ENCODE measurements at places on chromosomes 16 and 17.

DNA sequence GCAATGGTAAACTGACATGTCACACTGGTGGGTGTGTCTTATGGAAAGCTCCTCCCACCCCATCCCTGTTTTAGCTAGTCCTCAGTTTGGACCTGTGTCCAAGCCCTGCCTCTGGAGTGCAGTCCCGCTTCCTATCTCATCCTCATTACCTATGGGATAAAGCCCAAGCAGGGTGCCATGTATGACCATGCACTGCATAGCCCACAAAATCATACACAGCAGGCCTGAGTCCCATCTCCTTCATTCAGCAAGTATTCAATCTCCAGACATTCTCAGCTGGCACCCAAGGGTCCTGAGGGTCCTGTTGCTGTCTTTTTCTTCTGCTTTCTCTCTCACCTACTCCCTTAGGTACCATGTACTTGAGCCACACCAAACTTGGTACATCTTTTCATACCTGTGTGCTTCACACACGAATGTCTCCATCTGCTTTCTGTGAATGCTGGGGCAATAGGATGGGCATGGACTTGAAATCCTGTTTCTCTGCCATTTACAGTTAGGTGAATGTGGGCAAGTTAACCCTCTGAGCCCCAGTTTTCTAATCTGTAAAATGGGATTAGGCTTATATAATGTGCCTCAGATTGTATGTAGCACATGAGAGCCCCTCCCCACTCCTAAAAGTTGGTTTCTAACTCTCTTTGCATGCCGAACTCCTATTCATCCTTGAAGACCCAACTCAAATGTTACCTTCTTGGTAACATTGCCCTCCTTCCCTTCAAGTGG, 28.5 kb downstream of the TNS4 start:
- DNase-seq = no peak

DNA sequence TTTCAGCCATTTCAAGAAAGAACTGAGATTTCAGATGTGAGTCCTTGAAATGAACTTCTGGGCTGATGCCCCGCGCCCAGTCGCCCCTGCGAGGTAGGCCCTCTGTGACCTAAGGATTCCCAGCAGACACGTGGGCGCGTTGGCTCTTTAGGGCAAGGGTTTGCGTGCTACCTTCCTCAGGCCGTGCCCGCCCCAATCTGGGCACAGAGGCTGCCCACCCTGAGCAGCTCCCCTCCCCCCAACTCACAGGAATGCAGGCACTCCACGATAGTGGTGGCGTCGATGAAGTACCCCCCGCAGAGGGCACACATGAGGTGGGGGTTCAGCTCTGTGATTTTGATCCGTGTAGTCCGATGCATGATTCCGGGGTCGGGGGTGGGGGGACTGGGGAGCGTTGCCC, 8.1 kb downstream of the PCGF2 start:
- no peak for DNase-seq

DNA sequence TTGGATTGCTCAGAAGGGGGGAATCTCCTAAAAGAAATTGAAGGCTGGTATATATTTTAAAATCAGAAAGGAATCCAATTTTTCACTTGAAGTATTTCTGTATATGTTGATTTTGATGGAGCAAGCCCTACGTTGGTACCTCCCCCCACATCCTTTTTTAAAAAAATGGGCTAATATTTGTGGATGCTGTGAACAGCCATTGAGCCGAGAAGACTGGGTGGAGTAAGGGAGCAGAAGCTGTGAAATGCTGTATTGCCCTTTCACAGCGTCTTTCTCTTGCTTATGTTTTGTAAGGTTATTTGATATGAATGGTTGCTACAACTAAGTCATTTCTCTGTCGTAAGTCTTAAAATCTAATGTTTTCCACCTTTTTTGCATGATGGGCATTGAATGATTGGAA, 2.3 kb downstream of the PAFAH1B1 start:
- no peak for DNase-seq

DNA sequence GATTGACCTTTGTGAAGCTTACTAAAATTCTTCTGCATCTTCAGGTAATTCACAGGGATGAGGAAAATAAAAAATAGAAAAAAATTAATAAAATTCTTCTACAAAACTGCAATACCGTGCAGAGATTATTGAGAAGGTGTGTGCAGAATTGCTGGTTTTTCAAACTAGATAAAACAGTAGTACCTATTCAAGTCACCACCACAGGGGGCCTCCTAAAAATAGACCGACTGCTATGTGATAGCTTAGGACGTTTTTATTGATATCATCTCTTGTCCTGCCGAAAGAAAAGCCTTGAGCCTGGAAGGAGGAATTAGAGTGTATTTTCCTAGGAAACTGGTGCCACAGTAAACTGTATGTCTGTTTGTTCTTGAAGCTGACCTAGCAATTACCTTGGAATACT, 325.9 kb downstream of the ZFHX3 start:
- no peak for DNase-seq

- no peak for DNase-seq
Measured at GRCh38 chr16:6528217-6528616, 804.4 kb upstream of the RBFOX1 start.

- no peak for DNase-seq
Measured at GRCh38 chr16:71854369-71854948, 8.7 kb downstream of the ATXN1L start.

GRCh38 chr17:44867841-44868240, 20.2 kb downstream of the HIGD1B start:
- DNase-seq = no peak

DNA sequence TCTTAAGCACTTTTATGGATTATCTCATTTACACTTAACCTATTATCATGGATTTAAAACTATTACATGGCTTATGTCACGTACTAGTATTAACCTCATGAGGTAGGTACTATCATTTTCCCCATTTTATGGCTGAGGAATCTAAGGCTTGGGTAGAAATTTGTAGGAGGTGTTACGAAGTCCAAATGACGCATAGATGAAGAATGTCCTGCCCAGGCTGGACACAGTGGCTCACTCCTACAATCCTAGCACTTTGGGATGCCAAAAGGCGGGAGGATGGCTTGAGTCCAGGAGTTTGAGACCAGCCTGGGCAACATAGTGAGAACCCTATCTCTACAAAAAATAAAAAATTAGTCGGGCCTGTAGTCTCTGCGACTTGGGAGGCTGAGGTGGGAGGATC, 4.8 kb upstream of the C1QL1 start:
- peak; percentile 80 for DNase-seq

GRCh38 chr17:80855948-80856862, 135.4 kb upstream of the CHMP6 start:
- peak; percentile 94 for DNase-seq

- DNase-seq = no peak
Measured at GRCh38 chr17:72244494-72244893, 123.7 kb downstream of the SOX9 start.

DNA sequence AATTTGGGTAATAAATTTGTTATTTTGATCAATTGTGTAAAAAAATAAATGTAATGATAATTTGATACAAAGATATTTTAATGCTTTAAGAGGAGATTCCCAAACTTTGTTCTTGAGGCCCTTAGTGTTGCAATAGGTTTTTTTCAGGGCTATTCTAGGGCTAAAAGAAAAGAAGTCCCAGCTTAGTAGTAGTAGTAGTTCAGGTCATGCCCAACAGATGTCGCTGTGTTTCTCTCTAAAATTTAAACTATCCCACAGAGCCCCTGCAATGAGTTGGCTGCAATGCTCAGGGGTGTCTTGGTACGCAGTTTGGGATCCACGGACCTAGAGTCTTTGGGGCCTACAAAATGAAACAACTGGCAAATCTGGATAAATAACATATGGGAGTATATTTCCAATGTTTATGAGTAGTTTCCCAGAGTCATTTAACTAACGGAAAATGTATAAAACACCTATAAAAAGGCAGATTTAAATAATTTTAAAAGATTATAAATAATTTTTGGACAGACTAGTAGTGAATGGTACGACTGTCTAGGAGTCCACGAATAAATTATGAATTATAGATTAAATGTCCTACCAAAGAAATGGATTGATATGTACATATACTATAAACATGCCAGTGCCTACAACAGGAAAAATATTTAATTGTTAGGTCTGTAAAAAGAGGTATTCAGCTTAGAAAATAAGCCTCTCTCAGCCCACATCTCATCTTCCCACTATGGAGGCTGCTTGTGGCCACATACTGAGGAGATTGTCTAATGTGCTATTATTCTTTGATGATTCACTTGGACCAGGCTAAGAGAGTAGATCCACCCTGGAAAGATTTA, 228.5 kb upstream of the PMFBP1 start:
- peak; percentile 35 for DNase-seq

GRCh38 chr16:35298460-35299243, 1839.2 kb downstream of the TP53TG3F start:
- DNase-seq = peak; percentile 43

DNA sequence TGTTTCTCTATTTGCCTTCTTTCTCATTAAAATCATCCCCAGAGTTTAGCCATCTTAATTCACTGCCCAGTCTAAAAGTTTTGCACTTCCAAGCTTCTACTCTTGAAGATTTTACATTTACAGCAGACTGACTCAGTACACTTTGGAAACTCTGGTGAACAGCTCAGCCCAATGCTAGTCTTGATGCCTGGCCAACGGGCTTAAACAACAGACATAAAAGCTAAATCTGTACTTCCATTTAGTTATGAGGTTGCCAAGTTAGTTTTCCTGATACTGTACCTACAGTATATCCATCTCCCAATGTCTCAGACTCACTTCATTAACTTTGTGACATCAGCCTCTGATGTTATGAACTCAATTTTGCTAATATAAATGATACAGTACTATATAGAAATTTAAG, 891.8 kb upstream of the SOX9 start:
- no peak for DNase-seq

DNA sequence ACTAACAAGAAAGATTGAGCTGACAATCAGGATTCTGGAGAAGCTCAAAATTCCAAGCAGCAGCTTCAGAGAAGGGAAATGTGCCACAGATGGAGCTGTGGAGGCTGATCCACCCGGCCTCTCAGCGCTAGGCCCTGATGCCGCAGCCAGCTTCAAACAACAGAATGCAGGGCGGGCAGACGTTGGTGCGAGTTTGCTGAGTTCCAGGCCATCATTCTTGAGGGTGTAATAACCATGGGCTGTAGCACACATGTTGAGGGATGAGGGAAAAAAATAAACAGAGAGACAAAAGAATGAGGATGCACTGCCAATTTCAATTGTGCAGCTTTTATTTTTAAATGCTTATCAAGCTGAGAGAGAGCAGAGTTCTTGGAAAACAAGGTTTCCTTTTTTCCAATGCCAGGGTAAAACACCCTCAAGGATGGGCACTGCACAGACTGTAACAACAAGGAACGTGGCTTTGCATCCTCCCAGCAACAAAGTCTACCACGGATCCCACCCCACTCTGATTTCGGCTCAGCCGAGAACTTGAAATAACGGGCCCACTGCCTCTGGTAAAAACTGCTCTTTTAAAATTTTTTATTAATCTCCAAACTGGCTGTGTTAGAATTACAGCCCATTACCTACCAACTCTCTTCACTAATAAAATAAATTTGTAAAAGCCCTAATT, 90.2 kb downstream of the SMG6 start:
- no peak for DNase-seq

GRCh38 chr17:50141745-50142110, 8.7 kb downstream of the PPP1R9B start:
- DNase-seq = no peak

GRCh38 chr17:10198509-10199249, at the start of gene GAS7:
TSS of gene GAS7 (minus strand) at chr17:10198606.
- DNase-seq = peak; percentile 77

DNA sequence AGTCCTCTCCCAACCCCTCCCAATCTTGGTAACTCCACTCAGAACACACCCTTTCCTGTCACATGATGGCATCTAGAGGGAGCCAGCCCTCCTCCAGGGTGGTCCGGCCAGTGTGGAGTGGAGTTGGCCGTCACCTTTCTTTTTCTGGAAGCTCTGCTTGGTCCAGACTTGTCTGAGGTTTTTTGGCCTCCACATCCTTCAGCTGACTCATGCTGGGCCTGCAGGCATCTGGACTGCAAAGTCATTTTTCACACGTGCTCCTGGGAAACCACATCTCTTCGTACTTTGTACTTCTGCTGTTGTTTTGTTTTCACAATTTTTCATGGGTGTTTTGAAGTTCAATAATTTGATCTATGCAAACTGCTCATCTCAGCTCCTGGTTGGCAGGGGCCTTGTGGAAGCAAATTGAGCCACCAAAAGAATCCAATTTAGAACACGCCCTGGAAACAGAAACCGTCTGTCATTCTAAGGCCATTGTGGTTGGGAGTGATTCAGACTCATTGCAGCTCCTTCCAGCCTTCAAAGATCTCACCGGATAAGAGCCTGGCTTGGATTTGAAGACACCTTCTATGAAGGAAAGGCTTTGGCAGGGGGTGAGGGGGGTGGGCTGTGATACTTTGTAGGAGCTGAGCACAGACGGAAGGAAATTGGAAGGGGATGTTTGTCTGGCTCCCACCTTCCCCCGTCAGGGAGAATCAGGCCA, 42.4 kb upstream of the NF1 start:
- DNase-seq = peak; percentile 90

All from urothelium cell line (cell line).